ENCODE measurements at places on chromosomes 6 and 20. TPM values are rescaled to one million over a fixed set of nuclear protein-coding genes. Genes with fewer than 3 reads are reported as not detected.

LY6G6F gene
- not detected for total RNA-seq

ANGPT4 gene
- total RNA-seq, result not detected

AIF1 gene
- total RNA-seq, result 57.5 TPM

PHACTR1 gene
- 0.30 TPM for total RNA-seq

DNA sequence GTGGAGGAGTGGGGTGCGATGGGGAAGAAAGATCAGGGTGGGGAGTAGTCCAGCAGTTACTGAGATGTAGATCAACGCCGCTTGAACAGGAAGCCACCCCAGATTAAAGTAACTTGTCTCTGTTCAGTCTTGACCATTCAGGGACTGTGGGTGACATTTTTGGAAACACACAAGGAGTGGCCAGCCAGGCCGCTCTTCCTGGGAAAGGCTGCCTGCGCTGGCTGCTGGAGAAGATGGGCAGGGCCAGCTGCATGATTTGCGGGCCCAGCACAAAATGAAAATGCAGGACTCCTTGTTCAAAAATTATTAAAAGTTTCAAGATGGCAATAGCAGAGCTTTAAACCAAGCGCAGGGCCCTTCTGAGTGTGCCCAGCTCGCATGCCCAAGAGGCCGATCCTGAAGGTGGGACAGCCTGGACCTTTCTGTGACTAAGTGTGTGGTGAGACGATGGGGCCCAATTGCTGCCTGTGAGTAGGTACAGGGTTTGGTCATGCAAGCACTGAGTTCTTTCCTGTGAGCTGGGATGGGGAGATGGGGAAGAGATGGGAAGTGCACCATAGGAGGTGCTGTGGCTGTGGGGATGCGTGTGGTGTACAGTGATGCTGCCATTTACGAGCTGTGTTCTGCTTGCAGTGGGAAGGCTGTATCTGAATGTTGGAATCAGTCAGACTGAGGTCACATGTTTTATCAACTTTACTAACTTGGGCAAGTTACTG, 51.3 kb downstream of the DAAM2 start:
- DNase-seq, result no peak

DNA sequence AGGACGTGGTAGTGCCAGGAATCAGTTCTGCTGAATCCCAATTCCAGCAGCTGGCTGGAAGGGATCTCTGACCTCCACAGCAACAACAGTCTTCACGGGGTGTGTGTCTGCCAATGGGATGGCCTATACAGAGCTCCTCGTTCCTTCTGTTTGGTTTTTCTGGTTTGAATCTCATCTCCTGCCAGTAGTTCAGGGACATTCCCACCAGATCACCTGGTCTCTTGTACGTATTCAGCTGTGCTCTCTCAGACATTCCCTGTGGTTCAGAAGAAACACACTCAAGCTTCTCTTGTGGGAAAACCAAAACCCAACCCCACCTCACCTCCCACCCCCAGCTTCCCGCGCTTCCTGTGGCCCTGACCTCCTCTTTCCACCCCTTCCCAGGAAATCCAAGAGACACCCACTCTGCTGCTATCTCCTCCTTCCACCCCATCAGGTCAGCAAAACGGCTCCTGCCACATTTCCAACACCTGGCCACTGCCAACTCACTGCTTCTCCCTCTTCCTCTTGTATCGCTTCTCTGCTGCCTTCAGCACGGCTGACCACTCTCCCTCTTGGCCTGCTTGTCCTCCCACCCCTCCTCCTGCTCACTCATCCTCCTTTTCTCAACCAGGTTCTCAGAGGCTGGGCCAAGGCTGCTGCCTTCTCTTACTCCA, 63.3 kb upstream of the PTGIS start:
- DNase-seq, result no peak

DNA sequence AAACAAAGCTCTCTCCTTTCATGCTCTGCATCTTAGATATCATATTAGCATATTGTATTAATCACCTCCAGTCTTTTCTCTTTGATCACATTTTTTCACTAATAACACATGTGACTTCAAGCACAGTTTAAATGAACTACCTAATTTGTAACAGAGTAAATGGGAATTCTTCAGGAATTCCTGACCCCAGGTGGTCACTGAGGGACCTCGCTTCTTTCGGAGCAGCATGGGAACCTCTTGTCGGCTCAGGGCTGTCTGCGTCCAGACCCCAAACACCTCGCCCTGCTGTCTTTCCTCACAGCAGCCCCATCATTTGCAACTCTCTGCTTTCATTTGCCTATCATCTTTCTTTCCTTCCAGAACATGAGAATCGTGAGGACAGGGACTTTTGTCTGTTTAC, 103.5 kb downstream of the DACT2 start:
- DNase-seq, result no peak

DNA sequence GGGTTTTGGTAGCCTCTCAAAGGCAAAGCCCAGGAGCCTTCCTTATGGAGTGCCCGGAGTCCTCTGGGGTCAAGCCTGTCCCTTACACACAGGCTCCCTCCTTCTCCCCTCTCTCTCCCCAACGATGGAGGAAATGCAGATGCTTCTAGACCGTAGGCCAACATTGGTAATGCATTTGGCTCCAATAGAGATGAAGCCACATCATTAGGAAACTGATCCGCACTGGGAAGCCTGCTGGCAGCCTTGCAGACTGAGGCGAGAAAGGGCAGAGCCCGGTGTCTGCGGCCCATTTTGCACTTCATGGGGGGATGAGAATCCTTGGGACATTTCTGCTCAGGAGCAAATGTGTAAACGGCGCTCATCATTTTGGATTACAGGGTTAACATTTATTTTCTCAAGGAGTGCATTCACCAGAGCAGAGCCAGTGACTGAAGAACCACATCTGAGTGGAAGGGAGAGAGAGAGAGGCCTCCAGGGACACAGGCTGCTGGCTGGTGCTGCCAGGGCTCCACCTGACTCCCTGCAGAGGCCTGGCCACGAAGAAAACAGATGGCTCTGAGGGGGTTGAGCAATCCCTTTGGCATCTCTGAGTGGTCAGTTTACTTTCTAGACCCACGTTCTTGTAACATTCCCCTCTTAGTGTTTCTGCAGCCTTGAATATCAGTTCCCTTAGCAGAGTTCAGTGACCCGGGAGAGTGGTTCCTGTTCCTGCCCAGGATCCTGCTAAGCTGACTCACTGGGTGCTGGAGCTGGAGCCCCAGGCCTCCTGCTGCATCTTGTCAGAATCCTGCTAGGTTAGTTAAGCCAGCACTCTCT, 4.4 kb upstream of the CST3 start:
- no peak for DNase-seq

- DNase-seq, result no peak
These were observed 71.6 kb upstream of the DST start for GRCh38 chr6:56714273-56714672.

Measured in activated T-cell treated with anti-CD3 and anti-CD28 coated beads, Interleukin-2, amount 50 U/mL, for 4 hours (primary cell).